Lung (tissue), 17 donors: ENCODE measurements at places on chromosomes 4 and X. TPM values are rescaled to one million over a fixed set of nuclear protein-coding genes. Genes with fewer than 3 reads are reported as not detected.

SPIN2A gene
- polyA plus RNA-seq: 0.63 TPM

- DNase-seq: no peak
- no peaks in the 10 kb centered on the region for H3K4me1 ChIP-seq
- no peak overlapping the region for H3K4me3 ChIP-seq
- no peaks in the 10 kb centered on the region for H3K27me3 ChIP-seq
Observed at GRCh38 chrX:142238536-142238935, 33.4 kb upstream of the MAGEC2 start.

- H3K27me3 ChIP-seq: no peaks in the 10 kb centered on the region
- H3K36me3 ChIP-seq: no peaks in the 10 kb centered on the region
- H3K27ac ChIP-seq: peak overlapping the region; percentile 93
- no peak overlapping the region for H3K4me3 ChIP-seq
- peak; percentile 97 for DNase-seq
- H3K4me1 ChIP-seq: peaks cover 4% of the 10 kb centered on the region
Observed at GRCh38 chr4:185567381-185568376, 32.4 kb upstream of the PDLIM3 start.

GRCh38 chr4:156247470-156247869 lies 293.8 kb upstream of the CTSO start:
- DNase-seq: no peak
- no peaks in the 10 kb centered on the region for H3K36me3 ChIP-seq
- no peak overlapping the region for H3K27ac ChIP-seq
- H3K4me1 ChIP-seq: no peaks in the 10 kb centered on the region
- H3K4me3 ChIP-seq: no peak overlapping the region
- H3K27me3 ChIP-seq: no peaks in the 10 kb centered on the region
